SHP77 treated with DMSO at 0.1 percent for 48 hours (cell line): ENCODE measurements at places on chromosomes 1 and 21.

DNA sequence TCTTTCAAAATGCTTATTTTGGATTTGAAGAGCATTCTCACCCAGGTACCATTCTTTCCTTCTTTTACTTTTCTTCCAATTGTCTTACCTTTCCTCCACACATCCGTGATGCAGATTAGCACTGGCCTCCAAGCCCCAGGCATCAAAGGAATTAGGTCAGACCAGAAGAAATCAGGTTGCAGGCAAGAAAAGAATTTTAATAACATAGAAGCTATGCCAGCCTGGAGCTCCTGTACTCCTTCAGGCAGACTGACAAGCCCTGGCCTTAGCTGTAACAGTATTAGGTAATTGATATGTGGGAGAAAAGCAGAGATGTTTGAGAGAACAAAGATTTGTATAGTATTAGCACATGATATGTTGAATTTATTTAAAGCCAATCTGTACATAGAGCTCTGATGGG lies 390.4 kb upstream of the ADGRL2 start:
- no peak for DNase-seq

DNA sequence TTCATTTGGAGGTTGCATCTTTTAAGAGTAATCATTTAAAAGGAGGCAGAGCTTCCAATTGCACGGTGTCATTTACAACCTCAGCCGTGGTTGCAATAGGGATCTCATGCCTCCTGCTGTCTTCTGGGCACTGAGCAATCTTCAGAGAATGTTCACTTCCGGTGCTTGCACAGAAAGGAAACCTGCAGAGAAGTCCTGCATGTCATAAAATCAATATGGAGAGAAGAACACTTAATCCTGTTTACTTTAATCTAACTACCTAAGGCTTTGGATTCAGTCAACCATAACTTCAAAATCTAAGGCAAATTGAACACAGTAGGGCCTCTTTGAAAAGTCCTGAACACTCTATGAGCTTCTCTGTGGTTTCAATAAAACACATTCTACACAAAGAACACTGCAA lies 11.3 kb upstream of the MAP10 start:
- no peak for DNase-seq

DNA sequence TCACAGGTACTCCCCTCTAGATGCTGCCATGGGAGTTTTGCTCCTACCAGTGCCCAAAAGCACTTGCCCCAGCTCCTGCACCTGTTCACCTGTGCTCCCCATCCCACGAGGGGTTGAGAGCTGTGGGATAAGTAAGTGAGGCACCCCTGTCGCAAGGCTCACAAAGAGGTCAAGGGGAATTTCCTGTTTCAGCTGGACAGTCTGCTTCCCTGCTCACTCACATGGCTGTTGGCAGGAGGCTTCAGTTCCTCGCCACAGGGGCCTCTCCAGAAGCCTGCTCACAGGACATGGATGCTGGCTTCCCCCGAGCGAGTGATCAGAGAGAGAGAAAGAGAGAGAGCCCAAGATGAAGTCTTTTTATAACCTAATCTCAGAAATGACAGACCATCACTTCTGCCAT lies 8.7 kb upstream of the NCMAP start:
- no peak for DNase-seq

DNA sequence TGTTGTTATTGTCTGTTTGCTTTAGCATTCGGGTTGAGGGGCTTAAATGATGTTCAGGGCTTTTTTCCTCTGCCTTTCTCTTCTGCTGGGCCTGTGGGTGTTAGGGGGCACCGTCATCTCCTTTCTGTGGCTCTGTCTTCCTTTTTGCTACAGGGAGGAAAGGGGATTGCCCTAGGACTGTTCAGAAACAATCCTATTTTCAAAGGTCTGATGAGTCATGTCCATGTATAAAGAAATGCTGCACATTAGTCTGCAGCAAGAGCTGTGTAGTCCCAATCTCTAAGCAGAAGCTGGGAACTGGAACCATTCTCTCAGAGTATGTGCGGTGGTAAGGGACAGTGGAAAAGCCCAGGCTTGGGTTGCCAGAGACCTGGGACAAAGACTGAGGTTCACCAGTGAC lies 462.3 kb downstream of the OMA1 start:
- DNase-seq = no peak

DNA sequence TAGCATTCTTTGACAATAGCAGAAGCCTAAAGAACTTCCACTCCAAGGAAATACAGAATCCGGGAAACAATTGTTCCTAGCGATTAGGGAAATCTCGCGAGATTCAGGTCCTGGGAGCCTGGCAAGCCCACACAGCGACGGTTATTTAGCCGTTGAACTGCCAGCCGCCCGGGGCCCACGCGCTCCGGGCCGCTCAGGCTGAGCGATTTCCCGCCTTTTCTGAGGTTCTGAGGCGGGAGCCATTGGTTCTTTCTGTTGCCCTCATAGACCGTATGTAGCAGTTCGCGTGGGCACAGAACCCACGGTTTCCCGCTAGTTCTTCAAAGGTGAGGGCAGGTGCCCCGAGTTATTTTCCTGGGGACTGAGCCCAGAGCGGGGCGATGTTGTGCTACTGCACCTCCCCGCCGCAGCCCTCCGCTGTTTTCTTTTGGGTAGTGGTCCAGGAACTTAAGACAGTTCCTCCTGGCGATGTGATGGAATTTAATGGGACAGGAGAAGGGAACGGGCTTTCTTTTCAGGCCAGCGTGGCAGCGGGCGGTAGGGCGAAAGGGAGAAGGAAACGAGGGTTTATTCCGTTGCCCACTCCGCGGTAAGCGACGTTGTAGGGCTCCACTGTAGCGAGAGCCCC lies at the start of gene SYCP1:
Gene SYCP1 (plus strand): TSS at position 171 of the 628 bp plus-strand sequence. CDS start 602 bp downstream, outside the sequence.
- no peak for DNase-seq

DNA sequence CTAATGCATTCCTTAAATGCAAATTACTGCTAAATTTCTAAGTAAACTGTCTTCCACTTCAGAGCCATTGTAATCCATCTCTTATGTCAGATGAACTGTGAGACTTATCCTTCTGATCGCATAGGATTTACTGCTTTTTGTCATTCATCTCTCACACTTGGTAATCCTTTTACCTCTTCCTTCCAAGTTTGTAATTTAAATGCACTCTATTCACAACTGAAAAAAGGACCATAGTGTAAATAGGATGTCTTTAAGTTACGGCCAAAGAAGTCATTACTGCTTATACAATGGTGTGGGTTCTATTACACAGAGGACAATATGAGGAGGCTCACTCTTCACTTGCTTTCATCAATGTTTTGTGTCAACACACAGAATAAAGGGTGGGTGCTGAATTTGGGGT lies 393.3 kb downstream of the PTBP2 start:
- no peak for DNase-seq
